Fibroblast of skin of left quadriceps (primary cell): ENCODE measurements at places on chromosomes 2 and 18.
A peak's percentile ranks its signal among the peaks of the same experiment; 100 is the strongest.

DNA sequence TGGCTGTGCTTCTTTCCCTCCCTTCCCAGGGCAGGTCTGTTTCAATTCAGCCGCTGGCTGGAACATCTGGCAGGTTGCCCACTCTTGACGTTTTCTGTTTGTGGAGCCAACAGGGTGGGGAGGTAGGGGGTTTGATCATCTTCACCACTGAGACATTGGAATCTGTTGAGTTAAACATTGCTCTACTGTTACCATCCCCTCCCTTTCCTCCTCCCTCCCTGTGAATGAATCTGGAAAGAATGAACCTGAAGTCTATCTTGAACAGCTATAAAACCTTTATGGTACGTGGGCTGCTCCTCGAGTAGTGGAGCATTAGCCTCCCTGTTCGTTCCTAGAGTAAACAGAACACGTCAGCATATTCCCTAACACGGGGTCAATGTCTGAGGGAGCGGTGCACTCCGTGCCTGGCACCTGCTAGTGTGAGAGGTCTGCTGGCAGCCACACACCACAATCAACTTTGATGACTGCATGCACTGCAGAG, 249.9 kb upstream of the RBBP8 start:
- DNase-seq = peak; percentile 77

DNA sequence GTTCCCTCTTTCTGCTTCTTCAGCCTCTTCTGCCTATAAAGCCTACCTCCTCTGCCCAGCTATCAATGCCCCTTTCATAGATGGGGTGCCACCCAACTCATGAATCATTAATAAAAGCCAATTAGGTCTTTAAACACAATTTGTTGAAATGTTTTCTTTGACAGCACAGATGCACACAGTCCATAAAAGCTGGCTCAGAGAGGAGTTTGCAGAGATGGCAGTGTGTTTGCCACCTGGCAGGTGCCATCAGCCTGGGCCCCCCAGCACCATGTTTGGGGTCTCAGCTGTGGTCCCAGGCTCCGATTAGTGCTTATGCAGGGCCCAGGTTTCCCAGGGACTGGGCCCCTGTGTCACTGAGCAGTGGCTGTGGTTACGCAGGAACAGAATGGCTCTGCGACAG, 7.9 kb upstream of the MC2R start:
- no peak for DNase-seq

GRCh38 chr18:827093-827677, 15.1 kb upstream of the YES1 start:
- no peak for DNase-seq

DNA sequence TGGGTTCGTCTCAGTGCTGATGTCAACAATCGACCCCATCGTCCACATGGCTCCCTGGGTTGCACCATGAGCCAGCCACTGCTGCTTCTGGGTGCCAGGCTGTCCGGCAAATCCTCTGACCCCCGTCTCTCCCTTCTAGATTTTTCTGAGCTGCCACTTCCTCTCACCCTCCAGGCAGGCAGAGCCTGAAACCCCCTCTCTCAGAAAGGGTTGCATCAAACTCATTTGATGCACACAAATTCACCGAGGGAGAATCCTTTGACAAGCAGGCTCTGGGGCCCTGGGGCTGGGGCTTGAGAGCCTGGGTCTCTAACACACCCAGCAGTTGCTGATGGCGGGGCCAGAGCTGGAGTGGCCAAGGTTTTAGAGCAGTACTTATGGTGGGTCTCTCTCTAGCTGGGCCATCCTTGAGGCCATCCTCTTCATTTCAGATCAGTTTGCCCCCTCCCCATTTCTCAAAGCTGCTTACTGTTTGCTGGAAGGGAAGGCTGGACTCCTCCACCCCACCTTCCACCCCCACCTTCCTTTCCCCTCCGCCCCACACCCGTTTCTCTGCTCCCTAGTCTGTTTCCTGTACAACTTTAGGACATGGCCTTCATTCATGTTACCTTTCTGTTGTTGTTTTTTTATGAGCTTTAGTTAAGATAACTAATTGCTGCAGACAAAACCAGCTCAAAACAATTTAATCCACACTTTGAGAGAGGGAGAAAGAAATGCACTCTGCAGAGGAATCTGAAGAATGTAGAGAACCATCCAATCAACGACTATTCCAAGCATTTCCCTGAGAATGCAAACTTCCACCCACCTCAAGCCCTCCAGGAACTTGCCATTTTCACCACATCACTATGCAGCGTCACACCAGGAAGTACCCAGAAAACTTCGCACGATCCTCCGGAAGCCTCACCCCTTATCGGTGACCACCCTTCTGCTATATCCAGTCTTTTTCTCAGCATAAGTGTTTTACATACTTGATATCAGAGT, 69.5 kb downstream of the ARL4C start:
- DNase-seq = peak; percentile 79

DNA sequence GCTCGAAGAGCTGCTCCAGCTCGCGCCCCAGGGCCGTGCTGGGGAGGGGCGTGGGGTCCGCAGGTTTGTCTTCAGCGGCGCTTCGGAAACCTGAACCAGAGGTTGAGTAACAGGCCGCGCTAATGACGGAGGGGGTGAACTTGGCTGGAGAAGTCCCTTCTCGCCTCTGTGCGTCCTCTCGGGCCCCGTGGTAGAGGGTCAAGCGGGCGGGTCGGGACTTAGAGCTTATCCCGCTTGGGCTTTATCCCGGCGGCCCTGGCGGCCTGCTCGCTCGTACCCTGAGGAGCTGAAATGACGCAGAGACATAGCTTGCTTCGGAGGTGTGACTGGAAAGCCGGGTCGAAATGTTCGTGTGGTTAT, 479 bp downstream of the RNMT start:
- DNase-seq = no peak

GRCh38 chr2:159710601-159711180, 1.6 kb upstream of the MARCHF7 start:
- DNase-seq = no peak

DNA sequence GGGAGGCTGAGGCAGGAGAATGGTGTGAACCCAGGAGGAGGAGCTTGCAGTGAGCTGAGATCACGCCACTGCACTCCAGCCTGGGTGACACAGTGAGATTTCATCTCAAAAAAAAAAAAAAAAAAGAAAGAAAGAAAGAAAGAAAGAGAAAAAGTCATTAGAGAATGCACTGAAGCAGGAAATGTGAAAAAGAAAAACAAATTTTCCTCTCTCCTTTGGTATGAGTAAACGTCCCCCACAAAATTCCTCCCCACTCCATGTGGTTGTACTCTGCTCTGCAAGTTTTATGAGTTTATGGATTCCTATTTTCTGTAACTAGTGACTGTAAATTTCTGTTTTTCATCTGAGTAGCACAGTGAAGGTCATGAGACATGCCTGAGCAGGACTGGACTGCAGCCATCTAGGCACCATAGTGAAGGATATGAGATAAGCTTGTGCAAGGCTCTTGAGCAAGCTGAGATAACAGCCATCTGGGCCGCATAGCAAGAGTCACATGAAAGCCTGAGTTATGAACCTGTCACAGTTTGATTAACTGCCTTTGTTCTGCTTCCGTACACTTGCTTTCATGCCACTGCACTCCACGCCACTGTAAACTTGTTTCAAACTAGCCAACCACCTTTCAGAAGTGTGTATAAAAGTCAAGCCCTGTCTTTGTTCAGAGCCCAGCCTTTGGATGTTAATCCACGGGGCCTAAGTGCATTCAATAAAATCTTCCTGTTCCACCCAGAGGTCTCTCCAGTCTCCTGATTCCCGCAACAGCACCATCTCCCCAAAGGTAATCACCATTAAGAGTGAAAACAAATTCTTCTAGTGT, 50.2 kb downstream of the SKA1 start:
- no peak for DNase-seq

DNA sequence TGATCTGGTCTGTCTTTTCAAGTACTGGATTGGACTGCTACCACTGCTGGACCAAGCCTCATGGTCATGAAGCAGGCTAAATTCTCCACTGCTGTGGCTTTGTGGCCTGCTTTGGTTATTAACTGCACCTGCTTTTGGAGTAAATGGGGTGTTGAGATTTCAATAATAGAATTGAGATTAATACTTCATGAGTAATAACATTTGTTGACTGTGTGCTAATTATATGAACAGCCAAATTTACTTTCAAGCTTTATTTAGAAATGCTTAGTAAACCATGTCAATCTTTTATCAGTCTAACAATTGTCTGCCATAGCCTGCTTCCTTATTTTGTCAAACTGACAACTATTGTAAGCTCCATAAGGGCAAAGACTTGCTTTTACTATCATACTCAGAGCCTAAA, 27.4 kb upstream of the MTIF2 start:
- DNase-seq = no peak

GRCh38 chr2:230762317-230762896, 49.8 kb downstream of the CAB39 start:
- DNase-seq = no peak

GRCh38 chr2:127045792-127046501, 61.0 kb downstream of the BIN1 start:
- no peak for DNase-seq

GRCh38 chr18:34998661-34999060, 42.6 kb upstream of the MAPRE2 start:
- no peak for DNase-seq

- no peak for DNase-seq
These were observed 451.8 kb downstream of the TGIF1 start for GRCh38 chr18:3901811-3902210.

GRCh38 chr2:200602584-200602983, 16.8 kb downstream of the AOX1 start:
- DNase-seq = no peak

GRCh38 chr2:29894822-29895614, 26.4 kb downstream of the ALK start:
- DNase-seq = no peak

GRCh38 chr18:49206717-49207116, 253.7 kb downstream of the DYM start:
- DNase-seq = no peak

- DNase-seq = no peak
These were observed 26.2 kb downstream of the STK39 start for GRCh38 chr2:168220965-168221819.

- DNase-seq = peak; percentile 55
These were observed 2.1 kb downstream of the NABP1 start for GRCh38 chr2:191679818-191680600.

GRCh38 chr2:71496156-71496770, 42.9 kb downstream of the DYSF start:
- DNase-seq = no peak

- no peak for DNase-seq
These were observed 172.5 kb downstream of the SMAD2 start for GRCh38 chr18:47758000-47758399.

GRCh38 chr2:122741403-122741802, 986.0 kb downstream of the TSN start:
- no peak for DNase-seq

- DNase-seq = no peak
These were observed 56.5 kb upstream of the CWC22 start for GRCh38 chr2:180063494-180064092.

DNA sequence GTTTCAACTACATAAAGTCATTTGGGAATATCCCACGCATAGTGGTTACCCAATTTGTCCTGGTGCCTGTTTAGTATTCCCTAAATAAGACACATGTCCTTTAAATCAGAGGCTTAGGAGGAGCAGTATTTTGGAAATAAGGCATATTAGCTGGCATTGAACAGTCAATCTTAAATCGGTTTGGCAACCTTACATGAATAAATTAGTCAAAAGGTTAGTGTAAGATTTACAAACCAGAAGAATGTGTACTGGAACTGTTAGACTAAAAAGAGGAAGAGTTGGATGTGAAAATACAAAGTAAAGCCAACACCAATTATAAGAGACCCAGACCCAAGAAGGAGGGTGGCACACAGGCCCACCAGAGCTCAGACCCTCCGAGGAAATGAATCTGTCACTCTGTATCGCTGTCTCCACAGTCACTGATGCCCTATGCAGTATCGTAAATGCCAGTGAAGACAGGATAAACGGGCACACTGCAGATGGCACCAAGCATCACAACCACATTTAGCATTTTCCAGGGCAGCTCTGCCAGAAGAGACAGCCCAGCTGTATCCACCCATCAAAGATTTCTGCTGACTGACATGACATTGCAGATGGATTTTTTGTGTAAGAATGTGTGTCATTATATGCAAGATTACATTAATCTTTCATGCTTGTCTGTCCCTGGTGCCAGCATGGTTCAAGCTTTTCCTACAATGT, 90.4 kb downstream of the CERKL start:
- DNase-seq = no peak

DNA sequence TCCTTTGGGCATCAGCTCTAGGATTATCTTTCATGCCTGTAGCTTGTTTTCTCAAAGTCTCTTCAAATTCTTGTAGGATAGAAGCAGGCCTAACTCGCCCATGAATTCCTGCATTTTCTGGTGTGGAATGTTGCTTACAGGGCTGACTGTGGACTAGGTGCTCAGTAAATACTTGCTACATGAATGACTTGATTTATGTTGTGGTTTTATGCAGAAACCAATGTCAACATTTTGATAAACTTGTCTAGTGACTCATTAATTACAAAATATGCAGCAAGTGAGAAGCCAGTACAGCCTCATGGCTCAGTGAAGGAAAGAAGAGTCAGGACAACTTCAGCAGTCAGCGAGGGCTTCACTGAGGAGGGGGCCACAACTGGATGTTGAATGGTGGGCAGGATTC, 110.6 kb upstream of the SIX2 start:
- peak; percentile 87 for DNase-seq

- DNase-seq = no peak
These were observed 76.1 kb upstream of the TXNDC2 start for GRCh38 chr18:9809697-9810096.

- DNase-seq = no peak
These were observed 113.2 kb upstream of the CHST9 start for GRCh38 chr18:27298214-27298804.

DNA sequence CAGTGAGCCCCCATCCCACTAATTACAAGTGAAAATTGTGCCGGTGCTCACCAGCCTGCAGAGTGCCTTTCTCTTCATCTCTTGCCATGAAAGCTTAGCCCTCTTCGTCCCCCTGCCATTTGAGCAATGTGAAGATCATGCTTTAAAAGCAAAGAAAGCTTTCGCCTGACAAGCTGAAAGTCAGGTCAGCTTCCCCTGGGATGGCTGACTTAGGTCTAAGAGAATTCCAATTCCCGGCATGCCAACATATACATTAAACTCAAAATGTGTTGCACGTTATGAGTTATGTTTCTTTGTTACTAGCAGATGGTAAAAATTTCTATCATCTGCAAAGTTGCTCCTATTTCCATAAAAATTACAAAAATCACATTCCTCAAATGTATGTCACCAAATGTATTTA, 129.8 kb downstream of the AFF3 start:
- peak; percentile 86 for DNase-seq

DNA sequence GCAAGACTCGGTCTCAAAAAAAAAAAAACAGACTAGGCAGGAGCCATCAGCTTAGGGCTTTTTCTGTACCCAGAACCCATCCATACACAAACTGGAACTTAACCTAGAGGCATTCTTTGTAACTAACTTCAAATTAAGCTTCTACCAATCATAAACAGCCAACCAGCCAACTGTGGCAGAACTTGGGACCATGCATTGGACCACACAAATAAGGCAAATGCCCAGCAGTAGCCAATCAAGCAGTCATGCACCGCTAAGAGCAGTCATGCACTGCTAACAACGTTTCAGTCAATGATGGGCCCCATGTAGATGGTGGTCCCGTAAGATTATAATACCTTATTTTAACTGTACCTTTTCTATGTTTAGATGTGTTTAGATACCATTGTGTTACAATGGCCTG, 22.7 kb downstream of the TUBB6 start:
- no peak for DNase-seq

GRCh38 chr18:6943143-6943542, 174.5 kb downstream of the LAMA1 start:
- no peak for DNase-seq
